CD4-positive, alpha-beta T cell treated with Interleukin-15 for 1 hour (primary cell): ENCODE measurements at places on chromosomes 4 and X.
A peak's percentile ranks its signal among the peaks of the same experiment; 100 is the strongest.

GRCh38 chrX:31165241-31166035, 93.6 kb upstream of the FTHL17 start:
- no peak for DNase-seq

GRCh38 chr4:38867478-38868058, at the start of gene FAM114A1:
TSS of gene FAM114A1 (plus strand) at chr4:38867806. CDS start at chr4:38878079, 10,273 bp downstream.
- peak; percentile 32 for DNase-seq

- DNase-seq = no peak
These were observed 17.6 kb upstream of the SCML1 start for GRCh38 chrX:17719711-17720110.

- DNase-seq = no peak
These were observed 405.3 kb upstream of the FAT1 start for GRCh38 chr4:187128976-187129375.

GRCh38 chrX:13285693-13286092, 34.2 kb downstream of the ATXN3L start:
- no peak for DNase-seq
